ENCODE measurements at places on chromosomes 12 and 14.

DNA sequence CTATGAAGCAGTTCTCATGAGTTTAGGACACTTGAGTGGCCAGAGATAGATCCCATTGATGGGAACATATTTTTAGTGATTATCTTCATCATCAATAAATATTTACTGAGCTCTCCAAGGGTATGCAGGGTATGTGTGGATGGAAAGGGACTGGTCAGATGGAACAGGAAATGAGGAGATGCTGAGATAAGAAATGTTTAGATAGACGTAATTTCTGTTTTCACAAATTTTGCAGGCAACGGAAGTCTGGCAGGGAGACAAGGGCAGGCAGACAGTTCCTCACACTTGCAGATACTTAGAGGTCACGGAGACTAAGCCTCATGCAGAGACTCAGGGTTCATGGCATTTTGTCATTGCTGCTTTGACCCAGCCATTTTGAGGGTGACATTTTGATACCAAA lies 24.3 kb downstream of the BCL2L14 start:
- no peak for DNase-seq

DNA sequence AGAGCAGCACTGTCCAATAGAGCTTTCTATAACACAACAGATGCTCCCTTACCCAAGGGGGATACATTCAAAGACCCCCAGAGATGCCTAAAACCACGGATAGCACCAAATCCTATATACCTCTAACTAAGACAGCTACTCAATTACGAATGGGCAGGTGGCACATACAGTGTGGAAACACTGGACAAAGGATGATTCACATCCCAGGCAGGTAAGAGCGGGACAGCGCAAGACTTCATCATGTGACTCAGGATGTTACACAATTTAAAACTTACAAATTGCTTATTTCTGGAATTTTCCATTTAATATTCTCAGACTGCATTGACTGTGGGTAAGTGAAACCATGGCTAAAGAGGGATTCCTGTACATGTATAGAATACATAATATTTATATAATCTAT lies 5.5 kb upstream of the HCFC2 start:
- DNase-seq, result no peak

- no peak for DNase-seq
Measured at GRCh38 chr12:15677726-15678201, 111.4 kb downstream of the EPS8 start.

DNA sequence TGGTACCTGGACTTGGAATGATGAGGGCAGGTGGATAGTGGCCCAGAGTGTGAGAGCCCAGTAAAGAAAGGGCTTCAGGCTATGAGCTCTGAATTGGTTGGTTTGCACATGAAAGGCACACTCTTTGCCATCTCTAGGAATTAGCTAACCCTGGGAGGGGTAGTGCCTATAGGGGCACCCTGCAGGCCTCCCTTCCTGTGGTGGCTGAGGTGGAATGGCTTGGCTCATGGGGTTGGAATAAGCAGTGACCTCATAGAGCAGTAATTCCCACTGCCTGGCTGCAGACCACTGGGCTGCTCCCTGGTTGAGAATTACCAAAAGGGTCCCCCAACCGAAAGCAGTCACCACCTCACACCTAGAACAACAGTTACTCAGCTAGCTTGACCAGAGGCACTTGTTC lies 42.7 kb downstream of the ASCL4 start:
- no peak for DNase-seq

DNA sequence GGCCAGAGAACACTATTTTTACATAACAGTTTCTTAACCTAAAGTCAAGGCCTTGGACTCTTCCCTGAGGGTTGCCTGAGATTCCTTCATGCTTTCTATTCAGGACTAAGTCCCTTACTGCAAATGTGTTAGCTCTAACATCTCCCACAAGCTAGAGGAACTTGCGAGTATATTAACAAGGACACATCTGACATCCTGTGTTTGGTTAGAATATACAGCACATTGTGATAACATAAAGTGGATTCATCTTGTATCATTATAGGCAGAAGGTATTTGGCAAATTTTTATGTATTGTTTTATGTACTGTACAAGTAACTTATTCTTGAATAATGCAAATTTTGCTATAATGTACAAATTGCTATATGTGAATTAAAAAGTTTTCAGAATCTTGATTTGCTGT lies 45.5 kb downstream of the SH2B3 start:
- DNase-seq, result no peak

- no peak for DNase-seq
Measured at GRCh38 chr12:2607881-2608607, 186.7 kb upstream of the FKBP4 start.

DNA sequence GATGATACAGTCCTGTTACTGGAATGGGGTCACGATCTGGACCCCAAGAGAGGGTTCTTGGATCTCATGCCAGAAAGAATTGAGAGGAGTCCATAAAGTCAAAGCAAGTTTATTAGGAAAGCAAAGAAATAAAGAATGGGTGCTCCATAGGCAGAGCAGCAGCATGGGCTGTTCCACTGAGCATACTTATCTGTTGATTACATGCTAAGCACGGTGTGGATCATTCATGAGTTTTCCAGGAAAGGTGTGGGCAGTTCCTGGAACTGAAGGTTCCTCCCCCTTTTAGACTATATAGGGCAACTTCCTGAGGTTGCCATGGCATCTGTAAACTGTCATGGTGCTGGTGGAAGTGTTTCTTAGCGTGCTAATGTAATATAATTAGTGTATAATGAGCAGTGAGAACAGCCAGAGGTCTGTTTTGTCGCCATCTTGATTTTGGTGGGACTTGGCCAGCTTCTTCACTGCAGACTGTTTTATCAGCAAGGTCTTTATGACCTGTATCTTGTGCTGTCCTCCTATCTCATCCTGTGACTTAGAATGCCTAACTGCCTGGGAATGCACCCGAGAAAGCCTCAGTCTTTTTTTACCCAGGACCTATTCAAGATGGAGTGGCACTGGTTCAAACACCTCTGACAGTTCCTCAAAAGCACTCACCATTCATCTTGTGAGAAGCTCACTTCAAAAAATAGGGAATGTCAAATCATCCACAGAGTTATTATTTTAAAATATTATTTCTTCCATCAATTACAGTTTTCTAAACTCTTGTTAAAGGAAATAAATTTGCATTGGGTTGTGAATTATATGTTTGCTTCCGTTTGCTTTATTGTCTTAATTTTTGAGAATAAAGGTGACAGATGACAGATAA lies 1358.8 kb upstream of the TMEM132C start:
- no peak for DNase-seq

DNA sequence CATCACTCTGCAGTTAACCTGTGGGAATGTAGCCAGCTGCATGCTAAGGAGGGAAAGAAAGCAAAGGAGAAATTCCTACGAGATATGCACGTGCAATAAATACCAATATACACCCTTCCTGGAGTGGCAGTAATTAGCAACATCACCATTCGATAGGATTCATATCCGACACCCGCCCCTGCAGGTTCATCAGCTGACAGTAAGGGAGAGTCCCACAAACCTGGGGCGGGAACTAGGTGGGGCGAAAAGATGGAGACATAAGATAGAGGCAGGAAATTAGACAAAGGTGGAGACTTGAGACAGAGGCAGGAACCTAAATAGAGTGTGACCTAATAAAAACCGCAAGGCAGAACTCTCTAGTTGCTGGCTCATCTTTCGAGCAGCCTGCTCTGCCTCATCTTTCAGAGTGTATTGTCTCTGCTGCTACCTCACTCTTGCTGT lies 51.6 kb downstream of the PLEKHG3 start:
- no peak for DNase-seq
